ENCODE measurements at places on chromosomes 16 and 17.

DNA sequence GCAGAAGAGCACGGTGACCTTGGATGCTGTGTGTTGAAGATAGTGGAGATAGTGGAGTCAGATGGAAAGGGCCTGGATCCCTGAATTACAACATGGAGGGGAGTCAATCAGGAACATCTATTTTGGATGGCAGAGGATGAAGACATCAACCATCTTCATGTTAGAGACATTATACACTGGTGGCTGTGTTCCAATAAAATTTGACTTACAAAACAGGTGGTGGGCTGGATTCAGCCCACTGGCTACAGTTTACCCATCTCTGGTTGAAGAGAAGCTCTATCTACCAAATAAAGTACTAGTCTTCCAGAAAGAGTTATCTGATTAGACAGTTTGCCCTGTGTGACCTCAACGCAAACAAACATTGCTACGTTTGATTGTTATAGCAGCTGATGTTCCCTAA, 247.2 kb downstream of the XYLT1 start:
- DNase-seq, result no peak

DNA sequence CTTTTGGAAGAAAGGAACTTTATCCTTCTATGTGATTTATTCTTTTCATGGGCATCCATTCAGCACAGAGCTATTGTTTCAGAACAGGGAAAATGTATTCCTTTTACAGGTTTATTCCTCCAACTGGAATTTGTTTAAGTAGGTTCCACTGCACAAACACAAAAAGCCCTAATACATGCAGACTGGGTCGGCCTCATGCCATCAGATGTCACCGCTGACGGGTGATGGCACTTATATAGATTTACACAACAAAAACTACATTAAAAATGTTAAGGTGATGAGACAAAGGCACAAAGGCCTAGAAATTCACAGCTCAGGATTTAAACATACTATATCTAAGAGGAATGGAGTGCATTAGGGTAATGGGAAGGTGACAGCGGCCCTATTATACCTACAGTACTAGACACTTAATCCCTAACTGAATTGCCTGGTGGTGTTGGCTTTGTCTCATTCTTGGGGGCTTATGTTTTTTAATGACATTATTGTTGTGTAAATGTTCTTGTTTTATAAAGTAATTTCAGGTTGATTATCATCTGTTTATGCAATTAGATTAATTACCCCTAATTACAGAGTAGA, 276.4 kb upstream of the PSMD7 start:
- DNase-seq, result no peak

DNA sequence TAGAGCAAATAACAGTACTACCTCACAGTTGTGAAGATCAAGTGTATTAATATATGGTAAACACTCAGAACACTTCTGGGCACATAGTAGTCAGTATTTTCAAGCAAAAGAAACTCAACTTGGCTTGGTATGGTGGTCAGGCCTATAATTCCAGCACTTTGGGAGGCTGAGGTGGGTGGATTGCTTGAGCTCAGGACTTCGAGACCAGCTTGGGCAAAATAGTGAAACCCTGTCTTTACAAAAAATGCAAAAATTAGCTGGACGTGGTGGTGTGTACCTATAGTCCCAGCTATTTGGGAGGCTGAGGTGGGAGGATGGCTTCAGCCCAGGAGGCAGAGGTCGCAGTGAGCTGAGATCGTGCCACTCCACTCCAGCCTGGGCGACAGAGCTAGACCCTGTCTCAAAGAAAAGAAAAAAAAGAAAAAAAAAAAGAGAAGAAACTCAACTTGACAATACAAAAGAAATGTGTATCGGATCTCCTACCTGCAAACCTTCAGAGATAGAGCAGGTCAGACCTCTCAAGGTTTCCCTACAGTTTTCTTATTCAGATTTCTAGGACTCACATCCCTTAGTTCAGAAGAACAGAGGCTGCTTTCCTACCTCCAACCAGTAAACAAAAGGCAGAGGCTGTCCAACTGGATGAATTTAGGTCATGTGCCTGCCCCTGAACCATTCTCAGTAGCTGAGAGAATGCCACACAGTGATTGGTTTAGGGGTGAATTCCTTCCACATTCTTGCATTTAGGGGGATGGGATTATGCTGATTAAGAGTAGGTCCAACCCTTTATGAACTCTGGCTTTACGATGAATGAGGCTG, 1.7 kb upstream of the KPNA2 start:
- no peak for DNase-seq

- no peak for DNase-seq
These were observed 42.4 kb downstream of the TOM1L2 start for GRCh38 chr17:17929655-17930380.

GRCh38 chr17:6546069-6546718, 10.2 kb downstream of the PITPNM3 start:
- no peak for DNase-seq

- no peak for DNase-seq
These were observed at the start of gene LITAF for GRCh38 chr16:11586856-11587642. LITAF (minus strand) TSS chr16:11586919; CDS start chr16:11556730, 30,189 bp downstream.

GRCh38 chr17:75105126-75106080, 4.4 kb upstream of the ARMC7 start:
- DNase-seq, result no peak

- DNase-seq, result no peak
These were observed 4.4 kb downstream of the TMEM204 start for GRCh38 chr16:1537763-1538289.
